GM19239 (cell line): ENCODE measurements at places on chromosomes 2 and 18.

DNA sequence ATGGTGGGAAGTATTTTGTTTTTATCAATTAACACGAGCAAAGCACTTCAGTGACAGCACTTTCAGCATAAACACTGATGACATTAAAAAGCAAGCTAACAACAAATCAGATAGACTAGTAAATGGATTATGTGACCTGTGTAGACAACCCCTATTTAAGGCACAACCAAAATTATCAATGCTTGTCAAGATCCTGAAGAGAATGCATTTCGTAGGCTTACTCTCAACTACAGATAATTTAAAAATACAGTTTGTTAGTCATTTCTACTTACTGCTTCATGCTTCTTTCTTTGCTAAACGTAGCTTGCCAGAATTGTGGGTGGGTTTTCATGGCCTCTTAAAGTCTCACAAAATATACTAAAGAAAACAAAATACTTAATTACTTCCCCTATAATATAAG is 3.4 kb downstream of the CSRNP3 start:
- no peak for DNase-seq

- no peak for DNase-seq
Observed at GRCh38 chr2:30777661-30778505, 29.4 kb downstream of the CAPN13 start.

DNA sequence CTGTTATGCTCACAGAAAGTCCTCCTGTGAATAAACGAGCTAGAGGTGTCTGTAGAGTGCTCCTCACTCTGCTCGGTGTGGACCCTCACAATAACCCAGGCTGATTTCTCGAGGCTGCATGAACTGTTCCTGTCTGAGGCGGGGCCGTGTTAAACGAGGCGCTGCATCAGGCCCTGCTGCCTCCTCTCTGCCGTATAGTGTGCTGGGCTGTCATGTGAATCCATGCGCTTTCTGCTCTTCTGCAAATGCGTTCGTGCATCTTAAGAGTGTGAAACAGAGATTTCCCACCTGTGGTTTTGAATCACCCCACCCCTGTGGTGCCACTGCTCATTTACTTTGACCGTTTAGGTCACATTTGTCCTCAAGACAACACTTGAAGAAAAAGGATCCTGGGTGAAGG is 26.2 kb downstream of the TRAF3IP1 start:
- no peak for DNase-seq

- no peak for DNase-seq
Observed at GRCh38 chr18:67692811-67693210, 176.3 kb upstream of the DSEL start.

DNA sequence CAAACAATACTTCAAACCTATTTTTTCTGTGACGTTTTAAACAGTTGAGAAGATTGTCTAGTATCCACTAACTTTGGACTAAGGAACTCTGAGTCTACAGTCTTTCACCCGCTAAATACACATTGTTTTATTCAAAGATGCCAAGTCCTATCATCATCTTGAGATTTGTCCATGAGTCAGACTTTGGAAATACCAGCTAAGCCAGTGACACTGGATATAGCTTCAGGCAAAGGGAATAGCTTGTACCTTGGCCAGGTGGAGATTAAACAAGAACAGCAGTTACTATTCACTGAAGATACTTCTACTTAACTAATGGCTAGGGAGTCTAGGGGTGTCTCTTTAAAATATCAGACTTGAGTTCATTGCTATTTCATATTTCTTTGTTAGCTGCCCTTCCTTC is 137.5 kb downstream of the COMMD1 start:
- DNase-seq: no peak

DNA sequence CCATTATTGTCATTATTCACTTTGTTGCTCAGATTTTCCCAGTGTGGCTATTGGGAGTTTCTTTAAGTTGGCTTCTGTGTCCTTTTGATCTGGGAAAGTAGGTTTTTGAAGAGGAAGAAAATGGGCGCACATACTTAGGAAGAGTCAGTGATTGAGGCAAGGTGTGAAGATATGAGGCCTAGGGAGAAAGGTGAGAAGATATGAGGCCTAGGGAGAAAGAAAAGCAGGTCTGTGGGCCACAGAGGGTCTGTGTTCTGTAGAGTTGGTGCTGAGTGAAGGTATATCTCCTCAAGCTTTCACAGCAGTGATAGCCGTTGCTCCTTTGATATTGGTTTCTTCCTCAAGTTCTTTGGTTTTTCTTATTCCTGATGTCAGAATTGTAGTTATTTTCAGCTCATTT is 126.2 kb downstream of the AGPS start:
- DNase-seq: no peak

DNA sequence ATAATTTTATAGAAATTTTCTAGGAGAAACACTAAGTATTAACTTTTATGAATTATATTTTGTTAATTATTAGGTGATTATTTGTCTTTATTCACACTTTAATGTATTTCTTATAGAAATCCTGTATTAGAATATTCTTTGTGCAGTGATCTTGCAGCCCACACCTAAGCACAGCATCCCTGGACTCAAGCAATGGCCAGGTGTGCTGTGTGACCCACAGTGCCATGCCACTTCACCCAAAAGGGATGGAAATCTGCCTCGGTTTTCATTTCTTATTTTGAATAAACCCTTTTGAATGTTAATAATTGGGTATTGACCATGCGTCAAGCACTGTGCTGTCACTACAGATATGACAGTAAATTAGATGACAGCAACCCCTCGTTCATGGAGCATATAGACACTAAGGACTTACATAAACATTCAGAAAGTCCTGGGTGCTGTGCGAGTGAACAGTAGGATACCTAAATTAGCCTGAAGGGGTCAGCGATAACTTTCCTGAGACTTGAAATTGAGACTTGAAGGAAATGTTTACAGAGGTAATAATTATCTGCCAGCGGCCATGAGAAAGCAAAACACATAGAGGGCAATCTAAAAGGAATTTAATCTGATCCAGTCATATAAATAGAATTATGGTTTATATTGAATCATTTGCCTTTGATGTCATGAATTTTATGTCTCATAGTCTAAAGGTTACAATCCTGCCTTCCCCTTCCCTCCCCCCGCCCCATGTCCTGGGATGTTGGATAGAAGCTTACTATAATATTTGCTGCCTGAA is 52.7 kb upstream of the CALCRL start:
- no peak for DNase-seq

GRCh38 chr18:32899819-32900218 is 127.0 kb upstream of the KLHL14 start:
- DNase-seq: no peak

DNA sequence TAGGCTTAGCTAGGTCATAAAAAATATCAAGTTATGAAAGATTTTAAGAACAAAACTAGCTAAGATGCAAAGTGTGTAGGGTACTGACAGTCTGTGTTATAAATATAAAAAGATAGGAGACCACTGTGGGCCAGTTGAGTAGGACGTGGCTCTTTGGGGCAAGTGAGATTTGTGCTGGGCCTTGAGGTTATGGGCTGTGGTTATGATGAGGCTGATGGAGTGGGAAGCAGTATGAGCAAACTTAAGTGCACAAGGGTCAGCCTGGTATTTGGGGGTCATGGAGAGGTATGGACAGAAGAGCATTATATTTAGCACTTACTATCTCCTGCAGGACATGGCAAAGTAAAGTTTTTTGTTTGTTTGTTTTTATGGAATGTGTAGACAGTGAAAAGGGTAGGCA is 70.1 kb downstream of the SETBP1 start:
- no peak for DNase-seq

- DNase-seq: no peak
Observed at GRCh38 chr2:135890835-135891234, 14.6 kb upstream of the MCM6 start.

DNA sequence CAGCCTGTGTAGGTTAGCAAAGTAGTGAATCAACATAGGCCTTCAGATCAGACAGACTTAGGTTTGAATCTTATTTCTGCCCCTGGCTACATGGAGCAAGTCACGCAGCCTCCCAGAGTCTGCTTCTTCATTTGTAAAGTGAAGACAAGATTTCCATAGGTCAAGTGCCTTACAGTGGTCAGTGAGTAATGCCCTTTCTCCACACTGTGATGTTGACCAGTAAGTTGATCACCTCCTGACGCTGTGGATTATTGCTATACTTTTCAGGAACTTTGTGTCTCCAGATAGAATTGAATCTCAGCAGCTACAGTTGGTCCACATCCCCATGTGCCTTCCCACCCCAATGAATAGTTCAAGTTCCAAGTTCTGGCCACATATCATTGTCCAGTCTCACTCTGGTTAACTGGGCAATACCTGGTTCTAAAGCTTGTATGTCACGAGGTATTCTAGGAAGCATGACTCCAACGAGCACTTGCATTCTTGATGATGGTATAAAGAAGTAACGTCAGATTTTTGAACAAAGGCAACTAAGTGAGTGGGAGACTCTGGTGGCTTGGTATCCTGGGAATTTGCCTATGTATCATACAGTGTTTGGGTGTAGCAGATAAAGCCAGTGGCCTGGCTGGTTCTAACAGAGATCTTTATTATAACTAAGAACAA is 2.1 kb upstream of the CLIP4 start:
- DNase-seq: no peak

GRCh38 chr2:18784245-18784644 is 194.9 kb upstream of the NT5C1B start:
- DNase-seq: no peak

DNA sequence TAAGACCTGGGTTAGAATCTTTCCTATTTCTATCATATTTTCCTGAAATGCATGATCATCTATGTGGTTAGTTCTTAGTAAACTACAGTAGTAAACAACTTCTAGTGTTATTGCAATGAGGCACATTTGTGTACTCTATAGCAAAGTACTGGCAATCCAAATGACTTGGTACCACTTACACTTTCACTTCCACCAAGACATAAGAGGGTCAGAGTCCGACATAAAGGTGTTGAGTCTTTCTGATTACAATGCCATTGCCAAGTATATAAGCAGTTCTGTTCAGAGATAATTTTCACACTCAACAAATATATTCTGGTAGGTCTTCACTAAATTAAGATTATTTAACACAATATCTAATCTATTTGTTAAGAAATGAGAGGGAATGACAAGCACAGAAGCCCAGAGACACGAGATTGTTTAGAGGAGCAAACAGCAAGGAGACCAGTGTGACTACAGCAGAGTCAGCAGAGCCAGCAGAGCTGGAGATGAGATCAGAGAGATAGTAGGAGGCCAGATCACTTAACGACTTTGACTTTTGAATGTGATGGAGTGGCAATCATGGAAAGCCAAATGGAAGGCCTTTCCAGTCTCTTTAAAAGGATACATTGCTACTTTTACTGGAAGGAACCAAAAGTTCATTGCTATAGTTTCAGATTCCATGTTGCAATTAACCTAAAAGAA is 27.5 kb downstream of the SOS1 start:
- no peak for DNase-seq

DNA sequence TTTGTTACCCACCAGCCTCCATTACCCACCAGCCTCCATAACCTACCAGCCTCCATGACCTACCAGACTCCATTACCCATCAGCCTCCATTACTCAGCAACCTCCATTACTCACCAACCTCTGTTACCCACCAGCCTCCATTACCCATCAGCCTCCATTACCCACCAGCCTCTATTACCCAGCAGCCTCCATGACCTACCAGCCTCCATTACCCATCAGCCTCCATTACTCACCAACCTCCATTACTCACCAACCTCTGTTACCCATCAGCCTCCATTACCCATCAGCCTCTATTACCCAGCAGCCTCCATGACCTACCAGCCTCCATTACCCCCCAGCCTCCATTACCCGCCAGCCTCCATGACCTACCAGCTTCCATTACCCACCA is 133.3 kb upstream of the HS6ST1 start:
- DNase-seq: no peak

DNA sequence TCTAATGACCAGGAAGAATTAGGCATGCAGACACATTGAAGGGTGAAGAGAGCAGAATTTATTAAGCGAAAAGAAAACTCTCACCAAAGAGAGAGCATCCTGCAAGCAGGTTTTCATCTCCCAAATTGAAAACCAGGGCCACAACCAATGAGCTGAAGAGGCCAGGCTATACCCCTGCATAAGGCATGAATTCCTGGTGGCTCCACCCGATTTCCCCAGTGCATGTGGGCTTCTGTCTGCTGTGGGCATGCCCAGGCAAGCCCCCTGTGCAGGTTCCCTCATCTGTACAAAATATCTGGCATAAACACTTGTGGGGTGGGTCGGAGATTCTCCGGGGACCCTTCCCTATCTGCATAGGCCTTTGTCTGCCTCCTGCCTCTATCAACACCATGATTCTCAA is 621.6 kb upstream of the LRRTM1 start:
- no peak for DNase-seq

DNA sequence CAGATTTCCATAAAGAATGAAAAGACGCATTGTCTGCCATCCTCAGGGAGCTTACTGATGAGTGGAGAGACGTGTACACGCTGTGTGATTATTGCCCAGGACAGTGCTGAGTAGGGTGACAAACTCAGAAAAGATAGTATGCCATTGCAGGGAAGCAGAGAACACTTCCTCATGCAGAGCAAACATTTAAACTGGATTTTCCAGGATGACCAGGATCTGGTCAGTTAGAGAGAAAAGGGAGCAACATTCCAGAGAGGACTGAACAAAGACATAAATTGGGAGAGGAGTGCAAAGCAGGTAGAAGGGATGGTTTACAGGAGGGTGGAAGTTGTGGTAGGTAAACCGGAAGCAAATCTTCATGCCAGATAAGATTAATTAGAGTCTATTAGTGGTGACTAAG is 2.3 kb downstream of the SLC9A2 start:
- no peak for DNase-seq
